NCI-H1694 treated with DMSO at 0.1 percent for 48 hours (cell line): ENCODE measurements at places on chromosomes 5 and 9.

- no peak for DNase-seq
Observed at GRCh38 chr9:99221266-99221620, 499 bp downstream of the ALG2 start.

GRCh38 chr5:132256086-132256782 is 1.3 kb upstream of the PDLIM4 start:
- no peak for DNase-seq

GRCh38 chr5:40911266-40911665 is 2.0 kb downstream of the C7 start:
- DNase-seq: no peak

DNA sequence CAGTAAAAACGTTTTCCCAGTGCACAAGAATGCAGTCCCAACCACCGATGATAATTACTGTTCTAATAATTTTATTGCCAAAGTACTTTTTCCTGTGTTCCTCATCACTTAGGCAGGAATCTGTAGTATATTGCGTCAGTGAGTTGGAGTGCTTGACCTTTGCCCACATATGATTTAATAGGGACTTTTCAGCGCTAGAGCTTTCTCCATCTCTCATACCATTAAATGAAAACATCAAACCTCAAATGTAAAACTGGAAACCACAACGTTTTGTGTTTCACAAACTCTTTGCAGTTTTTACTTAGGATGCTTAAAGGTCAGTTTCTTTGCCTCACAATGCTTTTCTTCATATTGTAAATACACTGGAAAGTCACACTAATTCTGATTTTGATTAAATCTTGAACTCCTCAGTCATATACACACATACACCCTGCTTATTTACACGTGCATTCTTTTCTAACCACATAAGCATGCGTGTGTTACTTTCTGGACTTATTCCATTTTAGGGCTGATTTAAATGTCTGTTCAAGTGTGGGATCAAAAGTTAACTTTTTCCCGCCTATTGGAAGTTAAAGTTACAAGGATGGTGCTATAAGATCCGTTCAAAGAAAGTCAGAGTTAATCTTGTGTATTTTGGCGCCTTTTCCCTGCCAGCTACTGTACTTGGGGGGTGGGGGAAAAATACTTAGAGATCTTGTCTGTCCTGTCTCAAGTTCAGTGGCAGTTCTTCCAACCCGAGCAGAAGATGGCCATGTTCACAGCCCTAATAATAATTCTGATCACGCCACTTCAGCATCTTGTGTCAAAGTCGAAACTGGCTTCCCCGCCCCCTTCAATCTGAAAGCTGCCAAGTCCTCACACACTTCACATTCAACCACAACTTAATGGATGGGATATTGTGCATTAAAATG is 6.6 kb upstream of the NFIB start:
- peak; percentile 51 for DNase-seq

DNA sequence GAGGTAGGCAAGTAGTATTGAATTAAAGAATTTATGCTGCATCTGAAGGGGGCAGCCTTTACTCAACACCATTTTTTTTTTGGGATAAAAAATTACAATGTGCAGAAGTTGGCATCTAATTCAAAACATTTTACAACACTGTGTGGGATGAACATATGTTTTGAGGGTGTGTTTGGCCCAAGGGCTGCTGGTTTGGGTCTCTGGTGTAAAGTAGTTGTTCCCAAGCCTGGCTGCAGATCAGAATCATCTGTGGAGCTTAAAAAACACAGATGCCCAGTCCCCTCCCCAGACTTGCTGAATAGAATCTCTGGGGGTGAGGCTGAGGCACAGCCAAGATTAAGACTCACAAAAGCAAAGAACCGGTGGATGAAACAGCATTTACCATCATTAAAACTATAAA is 33.0 kb upstream of the PDZD2 start:
- no peak for DNase-seq

GRCh38 chr9:134558124-134558905 is 83.3 kb upstream of the COL5A1 start:
- no peak for DNase-seq

DNA sequence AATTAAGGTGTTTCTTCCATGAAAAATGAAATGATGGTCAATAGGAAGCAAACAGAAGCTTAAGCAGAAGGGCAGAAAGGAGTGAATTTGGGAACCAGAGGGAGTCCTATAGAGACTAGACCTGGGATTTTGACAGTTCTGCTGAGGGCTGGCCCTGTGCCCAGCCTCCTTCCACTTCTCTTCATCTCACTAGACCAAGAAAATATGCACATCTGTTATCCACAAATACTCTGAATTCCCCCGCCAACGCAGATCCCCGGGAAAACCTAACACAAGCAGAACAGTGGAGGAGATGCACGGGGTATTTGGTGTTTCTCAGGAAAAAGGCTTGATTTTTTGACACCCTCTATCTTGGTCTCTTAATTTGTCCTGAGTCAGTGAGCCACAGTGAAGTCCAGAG is 22.7 kb downstream of the GRIA1 start:
- peak; percentile 73 for DNase-seq

- DNase-seq: no peak
Observed at GRCh38 chr5:95181644-95182043, 103.2 kb downstream of the MCTP1 start.

DNA sequence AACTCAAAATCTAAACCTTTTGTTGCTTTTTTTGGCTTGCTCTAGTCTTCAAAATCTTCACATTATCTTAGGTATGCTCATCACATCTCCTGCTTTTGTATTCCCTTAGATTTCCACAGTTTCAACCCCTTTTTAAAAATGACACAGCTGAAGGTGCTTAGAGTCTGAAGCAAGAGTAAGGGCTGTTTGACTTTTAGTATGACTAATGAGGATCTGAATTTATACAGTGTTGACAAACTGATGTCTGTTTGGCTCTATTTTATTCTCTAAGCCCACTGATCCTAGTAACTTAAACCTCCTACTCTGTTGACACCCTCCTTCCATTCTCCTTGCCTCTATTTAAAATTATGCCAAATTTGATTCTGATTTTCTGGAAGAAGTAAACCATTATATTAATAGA is 200.1 kb downstream of the MCTP1 start:
- DNase-seq: no peak

- no peak for DNase-seq
Observed at GRCh38 chr9:21482213-21482612, at the start of gene IFNE. Gene IFNE, minus strand, starts transcription at chr9:21482313. Its CDS starts 619 bp downstream, at chr9:21481694.

GRCh38 chr5:138149530-138149929 is 10.3 kb upstream of the NME5 start:
- no peak for DNase-seq
